ENCODE measurements at places on chromosomes 1 and 21.
A peak's percentile ranks its signal among the peaks of the same experiment; 100 is the strongest.

DNA sequence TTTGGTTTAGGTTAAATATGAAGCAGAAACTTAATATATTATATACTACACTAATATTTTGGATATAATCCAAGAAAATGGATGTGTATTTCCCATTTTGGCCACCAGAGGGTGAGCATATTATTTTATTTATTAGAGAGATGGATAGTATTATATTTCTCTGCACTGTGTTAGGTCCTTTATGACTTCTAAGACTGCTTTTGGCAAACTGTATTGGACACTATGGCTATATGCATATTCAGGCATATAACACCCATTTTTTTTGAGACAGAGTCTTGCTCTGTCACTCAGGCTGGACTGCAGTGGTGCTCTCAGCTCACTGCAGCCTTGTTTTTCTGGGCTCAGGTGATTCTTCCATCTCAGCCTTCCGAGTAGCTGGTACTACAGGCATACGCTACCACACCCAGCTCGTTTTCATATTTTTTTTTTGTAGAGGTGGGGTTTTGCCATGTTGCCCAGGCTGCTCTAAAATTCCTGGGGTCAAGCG lies 17.8 kb upstream of the PGM1 start:
- no peak for DNase-seq

DNA sequence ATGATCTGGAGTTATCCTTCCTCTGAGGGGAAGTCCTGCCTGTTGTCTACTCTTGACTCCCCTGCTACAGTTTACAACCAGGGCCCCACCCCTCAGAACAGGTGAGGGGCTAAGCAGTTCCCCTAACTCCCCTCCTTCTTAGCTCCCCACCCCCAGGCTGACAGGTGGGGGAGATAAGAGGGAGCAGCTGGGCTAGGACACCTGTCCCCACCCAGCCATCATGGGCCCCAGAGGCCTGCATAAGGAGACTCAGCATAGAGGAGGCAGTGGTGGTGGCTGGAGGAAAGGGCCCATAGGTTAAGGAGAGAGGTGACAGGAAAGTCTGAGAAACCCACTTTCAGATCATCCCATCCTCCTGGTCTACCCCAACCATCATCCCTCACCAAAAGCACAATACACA lies 6.8 kb downstream of the MEF2D start:
- DNase-seq = no peak

DNA sequence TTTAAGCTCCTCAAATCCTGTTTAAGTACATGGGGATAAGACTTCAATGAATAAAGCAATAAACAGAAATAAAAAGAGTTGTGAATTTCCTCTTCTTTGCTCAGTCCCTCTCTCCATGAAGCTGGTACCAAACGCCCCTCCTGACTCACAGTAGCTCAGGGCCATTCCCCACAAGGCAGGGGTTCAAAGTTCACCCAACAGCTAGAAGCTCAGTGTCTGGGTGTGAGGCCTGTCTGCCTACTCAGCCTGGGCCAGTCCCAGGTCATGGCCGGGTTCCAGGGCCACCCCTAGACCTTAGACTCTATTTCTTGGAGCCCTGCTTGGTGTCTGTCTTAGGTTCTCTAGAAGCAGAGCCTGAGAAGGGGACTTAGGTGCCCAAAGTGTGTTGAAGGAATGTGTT lies 251.5 kb downstream of the GRIK3 start:
- no peak for DNase-seq

DNA sequence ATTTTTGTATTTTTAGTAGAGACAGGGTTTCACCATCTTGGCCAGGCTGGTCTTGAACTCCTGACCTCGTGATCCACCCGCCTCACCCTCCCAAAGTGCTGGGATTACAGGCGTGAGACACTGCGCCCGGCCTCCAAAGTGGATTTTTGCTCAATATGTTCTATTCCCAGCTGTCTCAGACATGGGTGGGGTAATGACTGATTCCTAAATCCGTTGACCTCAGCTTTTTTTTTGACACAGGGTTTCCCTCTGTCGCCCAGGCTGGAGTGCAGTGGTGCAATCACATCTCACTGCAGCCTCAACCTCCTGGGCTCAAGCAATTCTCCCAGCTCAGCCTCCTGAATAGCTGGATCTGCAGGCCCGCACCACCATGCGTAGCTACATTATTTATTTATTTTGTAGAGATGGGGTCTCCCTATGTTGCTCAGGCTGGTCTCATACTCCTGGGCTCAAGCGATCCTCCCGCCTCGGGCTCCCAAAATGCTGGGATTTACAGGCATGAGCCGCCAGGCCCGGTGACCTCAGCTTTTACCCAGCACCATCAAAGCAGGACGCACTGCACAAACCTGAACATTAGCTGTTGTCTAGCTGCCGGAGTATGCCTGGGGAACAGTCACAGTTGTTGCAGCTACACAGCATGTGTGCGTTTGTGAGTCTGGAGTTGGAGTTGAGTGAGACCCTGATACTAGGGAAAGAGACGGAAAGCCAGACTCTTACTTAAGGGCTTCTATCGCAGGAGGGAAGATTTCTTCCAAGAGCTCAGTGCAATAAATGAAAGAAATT lies 43.7 kb upstream of the PSEN2 start:
- no peak for DNase-seq

DNA sequence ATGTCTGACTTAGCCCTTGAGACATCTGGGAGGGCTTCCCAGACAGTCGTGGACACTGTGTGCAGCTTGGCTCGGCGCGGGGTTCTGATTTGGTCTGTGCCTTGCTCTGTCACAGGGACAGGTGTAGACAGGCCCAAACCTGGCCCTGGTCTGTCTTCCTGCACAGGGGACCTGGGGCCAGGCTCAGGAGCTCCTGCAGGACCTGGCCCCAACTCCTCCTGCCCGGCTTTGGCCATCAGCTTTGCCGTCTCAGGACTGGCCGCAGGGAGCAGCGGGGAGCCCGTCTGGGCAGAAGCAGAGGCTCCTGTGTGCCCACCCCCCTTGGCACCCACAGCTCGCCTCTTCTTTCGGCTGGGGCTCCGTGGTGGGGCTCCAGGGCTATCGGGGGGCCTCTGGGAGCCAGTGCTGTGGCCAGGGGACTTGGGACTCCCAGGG lies 1.7 kb downstream of the PERM1 start:
- DNase-seq = no peak

DNA sequence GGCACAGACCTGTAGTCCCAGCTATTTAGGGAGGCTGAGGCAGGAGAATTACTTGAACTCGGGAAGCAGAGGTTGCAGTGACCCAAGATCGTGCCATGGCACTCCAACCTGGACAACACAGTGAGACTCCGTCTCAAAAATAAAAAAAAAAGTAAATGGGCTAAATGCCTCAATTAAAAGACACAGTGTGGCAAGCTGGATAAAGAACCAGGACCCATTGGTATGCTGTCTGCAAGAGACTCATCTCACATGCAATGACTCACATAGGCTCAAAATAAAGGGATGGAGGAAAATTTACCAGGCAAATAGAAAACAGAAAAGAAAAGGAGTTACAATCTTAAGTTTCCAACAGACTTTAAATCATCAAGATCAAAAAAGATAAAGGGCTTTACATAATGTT lies 40.3 kb downstream of the ACBD6 start:
- no peak for DNase-seq

DNA sequence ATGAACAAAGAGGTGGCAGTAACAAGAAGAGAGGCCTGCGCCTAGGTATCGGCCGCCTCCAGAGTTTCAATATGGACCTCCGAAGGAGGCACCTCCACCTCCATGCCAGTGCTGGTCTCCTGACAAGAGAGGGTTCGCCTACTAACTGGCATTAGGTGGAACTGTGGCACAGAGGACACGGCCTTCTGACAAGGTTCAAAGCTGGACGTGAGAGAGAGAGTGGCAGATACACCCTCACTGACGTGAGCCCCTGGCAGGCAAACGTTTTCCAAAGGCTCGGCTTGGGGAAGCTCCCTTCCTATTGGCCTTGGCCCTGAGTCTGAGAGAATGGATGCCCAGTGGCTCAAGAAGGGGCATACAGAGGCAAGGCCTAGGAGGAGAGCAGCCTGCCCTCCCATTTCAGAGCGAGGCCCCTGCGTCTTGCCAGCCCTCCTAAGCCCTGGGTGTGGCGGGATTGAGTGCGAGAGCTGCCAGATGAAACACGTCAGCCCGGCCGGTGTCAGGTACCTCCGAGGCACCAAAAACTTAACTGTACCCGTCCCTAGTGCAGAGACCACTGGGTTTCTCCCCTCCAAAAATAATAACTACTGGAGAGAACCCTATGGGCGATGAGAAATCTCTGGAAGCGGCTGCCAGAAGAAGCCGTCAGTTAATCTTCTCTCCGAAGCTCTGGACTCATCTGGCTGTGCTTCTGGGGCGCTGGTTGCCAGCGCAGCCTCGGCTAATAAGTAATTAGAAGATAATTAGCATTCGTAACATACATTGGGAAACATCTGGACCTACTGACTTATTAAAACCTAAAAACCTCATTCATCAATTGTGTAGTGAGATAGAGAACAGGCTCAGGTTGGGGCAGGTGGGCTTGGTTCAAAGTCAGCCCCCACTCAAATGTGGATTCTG lies 283.6 kb downstream of the NPHP4 start:
- no peak for DNase-seq

DNA sequence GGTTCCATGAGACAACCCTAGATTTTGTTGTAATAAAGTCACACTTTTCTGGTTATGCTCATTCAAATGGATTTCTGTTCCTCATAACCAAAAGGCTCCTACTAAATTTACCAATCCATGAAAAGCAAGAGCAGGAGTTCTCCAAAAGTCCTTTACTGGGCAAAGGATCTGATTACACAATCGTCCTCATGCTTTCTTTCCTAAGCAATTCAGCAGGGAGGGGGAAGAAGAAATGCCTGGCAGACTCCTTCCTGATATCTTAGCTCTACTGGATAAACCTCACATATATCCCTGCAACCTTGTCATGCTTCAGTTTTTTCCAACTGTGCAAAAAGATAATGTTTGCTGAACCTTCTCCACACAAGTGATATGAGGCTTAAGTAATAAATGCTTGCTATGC lies 67.6 kb upstream of the GUCA2B start:
- DNase-seq = no peak

- DNase-seq = no peak
Observed at GRCh38 chr1:27816921-27817630, 13.5 kb upstream of the PPP1R8 start.

DNA sequence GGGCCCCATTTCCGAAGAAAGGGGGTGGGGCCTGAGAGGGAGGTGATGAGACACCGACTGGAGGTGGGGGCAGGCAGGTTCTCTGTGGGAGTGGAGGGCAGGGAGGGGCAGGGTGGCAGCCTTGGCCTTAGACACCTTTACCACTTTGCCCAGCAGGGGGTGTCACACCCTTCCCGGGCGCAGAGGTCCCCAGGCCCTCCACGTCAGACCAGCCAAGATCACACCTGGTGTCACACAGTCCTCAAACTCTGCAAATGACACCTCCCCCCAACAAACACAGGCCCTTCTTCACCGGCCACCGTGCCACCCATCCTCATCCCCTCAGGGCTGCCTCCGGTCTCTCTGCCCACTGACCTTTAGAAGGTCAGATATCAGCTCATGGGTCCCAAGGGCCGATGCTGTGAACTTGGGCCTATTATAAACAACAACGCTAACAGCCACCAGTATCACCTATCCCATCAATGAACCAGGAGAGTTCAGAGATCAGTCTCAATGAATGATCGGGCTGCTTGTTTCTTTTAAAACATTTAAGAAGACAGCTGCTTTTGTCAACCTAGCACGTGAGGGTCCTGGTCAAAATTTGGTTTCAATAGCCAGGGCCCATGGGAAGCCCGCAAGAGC lies 103.9 kb downstream of the CASZ1 start:
- no peak for DNase-seq

- DNase-seq = no peak
Observed at GRCh38 chr1:64631346-64632034, 113.4 kb upstream of the RAVER2 start.

DNA sequence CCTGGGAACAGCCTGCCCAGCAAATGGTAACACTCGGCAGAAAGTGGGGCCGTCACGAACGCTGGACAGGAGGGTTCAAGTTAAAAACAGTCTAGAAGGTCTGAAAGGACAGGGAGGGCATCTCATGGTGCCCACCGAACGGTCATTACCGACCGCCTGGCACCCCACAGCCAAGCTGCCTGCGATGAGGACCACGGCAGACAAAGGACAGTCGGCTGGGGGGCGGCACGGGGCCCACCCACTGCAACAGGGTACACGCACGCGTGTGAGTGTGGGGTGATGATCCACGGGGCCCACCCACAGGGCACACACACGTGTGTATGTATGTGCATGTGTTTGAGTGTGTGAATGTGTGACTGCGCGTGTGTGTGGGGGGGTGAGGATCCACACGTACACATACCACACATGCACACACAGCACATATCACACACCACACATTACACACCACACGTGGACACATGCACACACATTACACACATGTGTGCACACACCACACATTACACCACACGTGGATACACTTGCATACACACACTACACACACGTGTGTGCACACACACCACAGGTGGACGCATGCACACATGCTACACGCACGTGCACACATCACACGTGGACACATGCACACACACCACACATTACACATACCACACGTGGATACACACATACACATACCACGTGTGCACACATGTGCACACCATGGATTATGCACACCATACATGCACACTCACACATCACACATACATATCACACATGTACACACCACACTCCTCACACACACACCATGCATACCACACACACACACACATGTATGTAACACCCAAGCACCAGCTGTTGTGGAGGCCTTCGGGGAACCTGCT lies 63.2 kb downstream of the SLC19A1 start:
- DNase-seq = no peak

- DNase-seq = no peak
Observed at GRCh38 chr1:4218619-4219018, 318.5 kb upstream of the C1orf174 start.

GRCh38 chr1:84363019-84363418 lies 35.3 kb upstream of the DNASE2B start:
- DNase-seq = no peak

- DNase-seq = no peak
Observed at GRCh38 chr1:162343470-162343869, 33.2 kb downstream of the SPATA46 start.

DNA sequence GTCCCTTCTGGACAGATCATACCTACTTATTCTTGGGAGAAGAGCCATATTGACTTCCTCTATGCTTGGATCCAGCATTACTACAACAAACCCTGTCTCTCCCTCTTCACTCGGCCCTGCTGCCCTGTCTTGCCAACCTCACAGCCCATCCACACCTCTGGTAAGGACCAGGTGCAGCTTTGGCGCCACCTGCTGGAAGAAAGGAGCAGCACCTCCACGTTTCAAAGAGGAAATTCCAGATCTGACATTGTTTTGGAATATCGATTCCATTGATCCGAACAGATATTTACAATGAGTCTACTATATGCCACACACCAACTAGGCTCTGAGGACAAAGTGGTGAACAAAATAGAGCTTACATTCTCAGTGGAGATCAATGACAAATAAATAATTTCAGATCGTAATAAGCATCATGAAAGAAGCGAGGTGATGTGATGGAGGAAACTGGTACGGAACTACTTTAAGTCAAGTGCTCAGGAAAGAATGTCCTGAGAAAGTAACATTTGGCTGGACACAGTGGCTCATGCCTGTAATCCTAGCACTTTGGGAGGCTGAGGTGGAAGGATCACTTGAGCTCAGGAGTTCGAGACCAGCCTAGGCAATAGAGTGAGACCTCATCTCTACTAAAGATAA lies 18.7 kb downstream of the MFSD2A start:
- DNase-seq = peak; percentile 62

Data from NCI-H1930 (cell line).